ENCODE measurements at places on chromosomes 5 and 9. TPM values are rescaled to one million over a fixed set of nuclear protein-coding genes. Genes with fewer than 3 reads are reported as not detected.

COL15A1 gene
- polyA plus RNA-seq, result 0.08 TPM

KCNMB1 gene
- not detected for polyA plus RNA-seq

CACNA1B gene
- not detected for polyA plus RNA-seq

GPRIN1 gene
- 0.35 TPM for polyA plus RNA-seq

RNF180 gene
- not detected for polyA plus RNA-seq

RGS7BP gene
- polyA plus RNA-seq, result not detected

MTREX gene
- 23.2 TPM for polyA plus RNA-seq

OSTF1 gene
- polyA plus RNA-seq, result 173 TPM

PLPP7 gene
- 1.7 TPM for polyA plus RNA-seq

KCNV2 gene
- not detected for polyA plus RNA-seq

FRMPD1 gene
- not detected for polyA plus RNA-seq

FBN2 gene
- not detected for polyA plus RNA-seq

BHMT2 gene
- not detected for polyA plus RNA-seq

ZBED3 gene
- 0.29 TPM for polyA plus RNA-seq

ST8SIA4 gene
- 24.2 TPM for polyA plus RNA-seq

ADRB2 gene
- polyA plus RNA-seq, result 9.1 TPM

IL5 gene
- not detected for polyA plus RNA-seq

DBH gene
- polyA plus RNA-seq, result not detected

GMCL2 gene
- not detected for polyA plus RNA-seq

DENND1A gene
- 6.4 TPM for polyA plus RNA-seq

SERINC5 gene
- 2.0 TPM for polyA plus RNA-seq

HAVCR2 gene
- 1.8 TPM for polyA plus RNA-seq

ENTREP1 gene
- not detected for polyA plus RNA-seq

TOR2A gene
- 22.4 TPM for polyA plus RNA-seq

ANKRD31 gene
- polyA plus RNA-seq, result 0.10 TPM

ITGA1 gene
- not detected for polyA plus RNA-seq

SNCAIP gene
- not detected for polyA plus RNA-seq

BTNL8 gene
- polyA plus RNA-seq, result not detected

IFNE gene
- polyA plus RNA-seq, result not detected

CLINT1 gene
- polyA plus RNA-seq, result 69.7 TPM

IL9 gene
- polyA plus RNA-seq, result not detected

ELAVL2 gene
- not detected for polyA plus RNA-seq

CCDC152 gene
- 1.2 TPM for polyA plus RNA-seq

PRUNE2 gene
- not detected for polyA plus RNA-seq

CDH9 gene
- polyA plus RNA-seq, result not detected

CENPH gene
- 18.0 TPM for polyA plus RNA-seq

PCSK5 gene
- polyA plus RNA-seq, result 0.18 TPM

CXCL14 gene
- not detected for polyA plus RNA-seq

OR1Q1 gene
- not detected for polyA plus RNA-seq

LPAR1 gene
- not detected for polyA plus RNA-seq

PNPLA7 gene
- 2.7 TPM for polyA plus RNA-seq
